ENCODE measurements at places on chromosomes 11 and 22.
A peak's percentile ranks its signal among the peaks of the same experiment; 100 is the strongest.

GRCh38 chr11:27456140-27456794 lies 16.3 kb downstream of the LGR4 start:
- DNase-seq, result no peak

- DNase-seq, result no peak
These were observed 31.2 kb upstream of the RBMXL2 start for GRCh38 chr11:7057641-7058040.

DNA sequence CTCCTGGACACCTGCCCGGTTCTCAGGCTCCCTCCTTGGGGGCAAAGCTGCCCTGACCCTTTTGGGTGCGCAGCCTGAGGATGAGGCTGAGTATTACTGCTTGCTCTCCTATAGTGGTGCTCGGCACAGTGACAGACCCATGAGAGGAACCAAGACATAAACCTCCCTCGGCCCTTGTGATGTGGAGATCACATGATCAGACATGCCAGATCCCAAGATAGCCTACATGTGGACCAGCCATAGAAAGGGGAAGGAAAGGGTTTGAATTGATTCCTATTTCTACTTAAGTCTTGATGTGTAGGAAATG lies 125.3 kb downstream of the VPREB1 start:
- DNase-seq, result no peak

DNA sequence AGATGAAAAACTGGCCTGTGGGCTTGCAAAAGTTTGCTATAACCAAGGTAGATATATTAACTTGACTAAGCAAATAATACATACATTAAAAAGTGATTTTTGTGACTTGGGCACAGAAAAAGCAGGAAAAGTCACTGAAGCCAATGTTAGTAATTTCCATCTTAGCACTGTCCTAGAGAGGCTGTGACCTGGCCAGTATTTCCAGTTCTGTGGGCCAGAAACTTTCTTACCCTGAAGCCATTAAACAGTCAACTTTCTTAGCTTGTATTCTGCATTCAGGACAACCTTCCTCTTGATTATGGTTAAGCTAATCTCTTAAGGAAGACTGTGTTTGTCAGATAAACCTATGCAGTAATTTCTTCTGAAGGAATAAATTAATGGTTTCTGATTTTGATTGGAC lies 22.3 kb upstream of the SLC36A4 start:
- DNase-seq, result no peak

DNA sequence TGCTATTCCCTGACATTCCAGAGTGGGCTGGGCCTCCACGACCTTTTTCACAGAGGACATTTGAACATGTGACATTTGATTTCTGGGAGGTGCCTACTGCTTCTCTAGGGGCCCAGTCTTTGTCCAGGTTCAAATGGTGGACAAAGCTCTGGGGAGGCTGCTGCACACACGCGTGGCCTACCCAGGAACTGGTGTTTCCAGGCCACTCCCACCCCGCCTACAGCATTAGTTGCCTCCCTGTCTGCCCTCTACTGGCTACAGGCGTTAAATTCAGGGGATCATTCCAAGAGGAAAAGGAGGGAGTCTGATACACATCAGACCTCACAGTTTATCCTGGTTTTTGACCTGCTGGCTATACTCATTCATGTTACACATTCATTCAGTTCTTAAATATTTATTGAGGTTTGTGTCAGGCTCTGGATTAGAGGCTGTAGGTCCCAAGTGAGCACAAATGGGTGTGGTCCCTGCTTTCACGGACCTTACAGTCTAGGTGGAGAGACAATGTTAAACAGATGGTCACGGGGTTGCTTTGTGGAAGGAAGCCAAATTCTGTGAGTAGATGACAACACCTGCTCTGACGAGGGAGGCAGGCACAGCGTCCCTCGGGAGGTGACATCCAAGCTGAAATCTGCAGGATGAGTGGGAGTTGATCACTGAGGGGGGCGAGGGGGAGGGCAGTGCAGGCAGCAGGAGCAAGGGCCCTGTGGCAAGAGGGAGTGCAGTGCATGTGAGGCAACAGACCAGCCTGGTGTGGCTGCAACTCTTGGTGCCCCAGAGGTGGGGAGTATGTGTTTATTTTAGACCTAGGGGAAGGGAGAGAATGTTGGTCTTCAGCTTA lies 11.8 kb downstream of the TUB start:
- peak; percentile 67 for DNase-seq

DNA sequence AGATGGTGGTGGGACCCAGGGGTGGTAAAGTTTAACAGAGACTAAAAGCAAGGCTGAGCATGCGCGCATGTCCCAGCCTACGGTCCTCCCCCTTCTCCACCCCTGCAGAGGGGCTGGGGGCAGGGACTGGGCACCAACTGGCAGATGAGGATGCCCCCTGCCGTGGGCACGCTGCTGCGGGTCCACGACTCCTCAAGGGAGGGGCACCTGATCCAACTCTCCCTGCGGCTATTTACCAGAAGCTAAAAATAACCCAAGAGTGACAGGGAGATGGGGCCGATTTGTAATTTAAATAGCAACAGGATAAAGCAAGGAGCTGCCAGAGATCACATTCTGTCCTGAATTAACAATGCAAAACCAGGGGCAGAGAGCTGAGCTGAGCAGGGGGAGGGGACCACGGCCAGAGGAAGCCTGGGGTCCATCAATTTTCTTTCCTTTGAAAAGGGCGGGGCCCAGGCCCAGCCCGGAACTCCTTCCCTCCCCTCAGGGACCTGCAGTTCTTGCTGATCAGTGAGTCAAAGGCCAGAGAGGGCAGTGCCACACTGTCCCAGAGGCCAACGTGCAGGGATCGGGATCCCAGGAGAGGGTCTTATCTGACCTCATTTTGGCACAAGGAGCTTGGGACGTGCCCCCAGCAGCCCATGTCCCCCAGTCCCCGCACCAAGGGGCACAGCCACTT lies 8.1 kb upstream of the DGKZ start:
- DNase-seq, result no peak
